Smooth muscle cell of the coronary artery (primary cell): ENCODE measurements at places on chromosomes 2 and 18. TPM values are rescaled to one million over a fixed set of nuclear protein-coding genes. Genes with fewer than 3 reads are reported as not detected.

Gene AFF3
- 0.08 and 0.12 TPM in 2 replicates for total RNA-seq

Gene ZSWIM2
- total RNA-seq, result not detected in 2 replicates

Gene XPO1
- 113 and 154 TPM in 2 replicates for total RNA-seq

Gene RAB31
- 54.3 and 72.1 TPM in 2 replicates for total RNA-seq

Gene ALK
- total RNA-seq, result under 0.01 TPM in 1 of 2 replicates, not detected in the other

Gene FNDC4
- 15.9 and 31.8 TPM in 2 replicates for total RNA-seq

Gene IL36B
- not detected in 2 replicates for total RNA-seq

Gene SCN3A
- 0.12 and 3.5 TPM in 2 replicates for total RNA-seq

Gene IL37
- not detected in 2 replicates for total RNA-seq

Gene TTR
- not detected in 2 replicates for total RNA-seq

Gene TRIM43
- total RNA-seq, result not detected in 2 replicates

Gene LTBP1
- total RNA-seq, result 258 and 326 TPM in 2 replicates

Gene MPP4
- 0.47 and 1.4 TPM in 2 replicates for total RNA-seq

Gene DSG2
- total RNA-seq, result under 0.01 and 8.9 TPM in 2 replicates

Gene CFAP221
- 0.08 TPM in 1 of 2 replicates, not detected in the other for total RNA-seq

Gene COL3A1
- 1,200 and 2,738 TPM in 2 replicates for total RNA-seq

Gene SKOR2
- not detected in 2 replicates for total RNA-seq

Gene GRP
- total RNA-seq, result not detected in 2 replicates

Gene IGFBP5
- 68.3 and 246 TPM in 2 replicates for total RNA-seq

Gene RRM2
- 0.35 and 6.3 TPM in 2 replicates for total RNA-seq

Gene CAPN13
- not detected in 2 replicates for total RNA-seq

Gene CD226
- 0.15 and 0.23 TPM in 2 replicates for total RNA-seq

Gene CIDEA
- total RNA-seq, result not detected in 2 replicates

Gene RAB27B
- 1.3 and 15.4 TPM in 2 replicates for total RNA-seq

Gene LCT
- under 0.01 TPM in 1 of 2 replicates, not detected in the other for total RNA-seq

Gene SLC30A3
- 0.38 TPM in 1 of 2 replicates, not detected in the other for total RNA-seq

Gene PLA2R1
- 15.4 and 22.9 TPM in 2 replicates for total RNA-seq

Gene ADAM23
- total RNA-seq, result 1.3 and 2.4 TPM in 2 replicates

Gene GCG
- total RNA-seq, result not detected in 2 replicates

Gene SERPINB12
- total RNA-seq, result not detected in 2 replicates

Gene REEP1
- under 0.01 TPM in 1 of 2 replicates, not detected in the other for total RNA-seq

Gene CTAGE1
- total RNA-seq, result 0.15 TPM in 1 of 2 replicates, not detected in the other

Gene FN1
- total RNA-seq, result 7,340 and 11,165 TPM in 2 replicates

Gene STAT4
- 4.1 and 4.4 TPM in 2 replicates for total RNA-seq

Gene HOXD4
- total RNA-seq, result 0.08 TPM in 1 of 2 replicates, not detected in the other

Gene FHL2
- 52.2 and 119 TPM in 2 replicates for total RNA-seq

Gene VWA3B
- not detected in 2 replicates for total RNA-seq

Gene IL36G
- not detected in 2 replicates for total RNA-seq

Gene COL6A3
- total RNA-seq, result 1,351 and 2,862 TPM in 2 replicates

Gene GRHL1
- 0.08 and 0.70 TPM in 2 replicates for total RNA-seq

Gene GALNT13
- total RNA-seq, result 0.45 TPM in 1 of 2 replicates, not detected in the other

Gene MC4R
- not detected in 2 replicates for total RNA-seq

Gene TXNDC2
- total RNA-seq, result not detected in 2 replicates

Gene AP1S3
- total RNA-seq, result 1.6 and 9.6 TPM in 2 replicates

Gene PLGLB2
- total RNA-seq, result 0.23 and 0.60 TPM in 2 replicates

Gene HOXD9
- total RNA-seq, result not detected in 2 replicates

Gene MAL
- total RNA-seq, result not detected in 2 replicates

Gene AQP4
- total RNA-seq, result not detected in 2 replicates

Gene DOK6
- 0.45 and 14.4 TPM in 2 replicates for total RNA-seq

Gene CGREF1
- total RNA-seq, result 4.9 and 15.8 TPM in 2 replicates

Gene NEUROD1
- total RNA-seq, result not detected in 2 replicates

Gene PSMA8
- not detected in 2 replicates for total RNA-seq

Gene CNGA3
- total RNA-seq, result under 0.01 TPM in 1 of 2 replicates, not detected in the other

Gene XIRP2
- under 0.01 TPM in 1 of 2 replicates, not detected in the other for total RNA-seq

Gene REG3A
- not detected in 2 replicates for total RNA-seq

Gene DLGAP1
- 2.9 TPM in 1 of 2 replicates, not detected in the other for total RNA-seq

Gene CYS1
- 0.45 and 1.6 TPM in 2 replicates for total RNA-seq

Gene QPCT
- 2.2 and 13.6 TPM in 2 replicates for total RNA-seq
